ENCODE measurements at places on chromosomes 1 and 21.
A peak's percentile ranks its signal among the peaks of the same experiment; 100 is the strongest.

GRCh38 chr1:72937905-72938304, 655.6 kb upstream of the NEGR1 start:
- no peak for DNase-seq

- no peak for DNase-seq
Observed at GRCh38 chr1:7456722-7457082, 314.4 kb upstream of the VAMP3 start.

DNA sequence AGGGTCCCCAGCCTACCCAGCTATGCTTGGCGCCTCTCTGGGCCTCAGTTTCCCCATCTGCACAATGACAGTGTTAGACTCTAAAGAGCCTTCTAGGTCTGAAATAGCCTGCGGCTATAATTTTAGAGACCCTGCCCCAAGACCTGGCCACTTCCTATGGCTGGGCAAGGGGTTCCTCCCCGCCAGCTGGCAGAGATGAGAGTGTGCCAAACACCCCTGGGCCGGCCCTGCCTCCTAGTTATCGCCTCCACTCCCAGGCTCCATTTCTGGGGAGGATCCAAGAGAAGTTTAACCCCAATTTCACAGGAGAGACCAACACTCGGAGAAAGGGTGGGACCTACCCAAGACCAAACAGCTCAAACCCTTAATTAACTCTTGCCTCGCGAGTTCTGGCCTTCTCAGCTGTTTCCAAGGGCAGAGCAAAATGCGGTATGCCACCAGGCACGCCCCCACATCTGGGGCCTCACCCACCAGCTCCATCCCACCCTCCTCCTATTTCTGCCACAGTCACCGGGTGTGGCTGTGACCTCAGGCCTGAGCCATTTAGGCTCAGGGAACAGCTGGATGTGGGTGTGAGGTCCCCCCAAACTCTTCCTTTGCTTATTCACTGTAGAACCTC, 35.7 kb downstream of the TTC39A start:
- no peak for DNase-seq

GRCh38 chr1:185853739-185854138, 119.5 kb downstream of the HMCN1 start:
- DNase-seq, result peak; percentile 88

Data from IMR-90 (cell line).